Fibroblast of skin of abdomen (primary cell): ENCODE measurements at places on chromosomes 6 and 20.

DNA sequence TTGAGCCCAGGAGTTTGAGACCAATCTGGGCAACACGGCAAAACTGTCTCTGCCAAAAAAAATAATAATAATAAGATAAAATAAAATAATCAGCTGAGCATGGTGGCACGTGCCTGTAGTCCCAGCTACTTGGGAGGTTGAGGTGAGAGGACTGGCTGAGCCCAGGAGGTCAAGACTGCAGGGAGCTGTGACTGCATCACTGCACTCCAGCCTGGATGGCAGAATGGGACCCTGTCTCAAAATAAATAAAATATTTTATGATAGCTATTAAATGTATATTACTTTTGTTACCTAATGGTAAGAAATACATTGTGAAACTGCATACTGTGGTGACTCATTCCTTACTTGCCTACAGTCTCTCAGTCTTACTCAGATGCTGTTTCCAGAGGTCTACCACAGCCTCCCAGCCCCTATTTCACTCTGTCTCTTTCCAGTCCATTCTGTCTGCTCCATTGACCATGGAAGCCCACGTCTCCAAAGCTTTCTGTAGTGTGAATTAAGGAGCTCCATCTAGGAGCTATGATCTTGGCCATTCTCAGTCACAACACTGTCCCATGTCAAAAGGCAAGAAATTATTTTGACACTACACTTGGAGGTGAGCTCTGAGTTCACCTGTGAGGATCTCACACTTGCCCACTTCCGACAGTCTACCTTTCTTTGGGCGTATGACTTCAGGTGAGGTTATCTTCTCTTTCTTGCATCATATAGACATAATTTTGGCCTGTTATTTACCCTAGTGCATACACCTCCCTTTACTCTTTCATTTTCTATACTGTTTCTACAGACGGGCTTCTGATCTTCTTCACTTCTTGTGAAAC, 22.4 kb upstream of the SNX9 start:
- DNase-seq: peak; percentile 71

GRCh38 chr6:145051661-145052060, 683.7 kb downstream of the EPM2A start:
- DNase-seq: no peak

DNA sequence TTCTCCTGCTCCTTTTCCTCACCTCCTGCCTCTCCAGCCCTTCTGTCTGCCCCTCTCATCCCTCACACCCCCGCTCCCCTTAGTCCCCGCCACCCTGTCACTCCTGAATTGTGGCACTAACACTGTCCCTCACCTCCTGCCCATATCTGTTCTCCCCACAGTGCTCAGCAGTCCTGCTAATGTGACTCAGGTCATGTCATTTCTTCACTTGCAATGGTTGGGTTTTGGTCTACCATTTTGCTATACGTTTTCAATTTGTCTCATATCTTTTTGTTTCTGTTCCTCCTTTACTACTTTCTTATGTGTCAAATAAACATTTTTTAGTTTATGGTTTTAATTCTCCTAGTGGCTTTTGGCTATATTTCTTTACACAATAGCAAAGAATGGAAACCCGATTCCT, 1.3 kb upstream of the HLA-B start:
- DNase-seq: no peak

- no peak for DNase-seq
These were observed 10.6 kb upstream of the DLK2 start for GRCh38 chr6:43465948-43466347.

- DNase-seq: no peak
These were observed 57.2 kb downstream of the C6orf58 start for GRCh38 chr6:127634178-127634577.

DNA sequence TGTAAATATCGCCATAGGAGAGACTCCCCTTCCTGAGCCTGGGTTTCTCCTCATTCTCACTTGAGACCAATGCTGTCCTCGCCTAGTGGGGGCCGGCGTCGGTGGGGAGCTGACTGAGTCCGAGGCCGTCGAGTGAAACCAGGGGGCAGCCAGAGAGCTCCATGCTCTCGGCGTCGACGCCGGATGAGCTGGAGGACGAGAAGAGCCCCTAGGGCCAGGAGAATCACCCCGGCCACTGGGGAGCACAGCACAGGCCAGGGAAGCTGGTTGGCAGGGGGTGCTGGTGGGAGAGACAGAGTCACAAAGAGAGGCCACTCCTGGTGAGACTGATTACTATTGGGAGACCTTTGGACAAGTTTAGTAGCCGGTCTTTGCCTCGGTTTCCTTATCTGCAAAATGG, 6.4 kb upstream of the GPSM3 start:
- DNase-seq: no peak

DNA sequence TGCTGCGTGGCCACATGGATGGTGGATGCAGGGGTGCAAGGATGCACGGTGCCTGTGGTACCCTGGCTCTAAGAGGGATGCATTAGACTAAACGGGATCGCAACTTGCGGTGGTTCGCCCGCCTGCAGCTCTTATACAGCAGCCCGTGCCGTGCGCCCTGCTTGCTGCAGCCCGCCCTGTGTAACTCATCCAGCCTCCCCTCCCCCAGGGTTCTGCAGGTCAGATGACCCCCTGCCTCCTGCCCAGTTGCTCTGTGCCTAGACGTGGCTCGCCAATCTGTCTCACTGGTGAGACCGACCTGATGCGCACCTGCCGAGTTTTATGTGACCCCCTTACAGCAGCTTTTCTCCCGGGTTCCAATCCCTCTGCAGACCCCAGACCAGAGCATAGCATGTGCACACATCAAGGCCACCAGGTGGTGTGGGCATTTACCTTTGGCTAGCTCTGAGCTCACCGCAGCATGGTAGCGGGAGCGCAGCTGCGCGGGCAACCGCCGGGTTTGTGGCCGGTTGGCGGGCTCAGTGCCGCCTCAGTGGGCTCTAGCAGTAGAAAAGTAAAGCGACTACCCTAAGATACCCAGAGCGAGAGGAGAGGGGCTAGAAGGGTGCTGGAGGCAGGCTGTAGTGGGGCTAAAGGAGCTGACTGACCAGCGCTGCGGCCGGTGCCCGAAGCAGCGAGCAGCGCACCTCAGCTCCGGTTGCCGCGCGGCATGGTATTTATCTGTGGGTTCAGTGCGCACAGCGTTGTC, 693 bp upstream of the GNAS-AS1 start:
- DNase-seq: no peak

DNA sequence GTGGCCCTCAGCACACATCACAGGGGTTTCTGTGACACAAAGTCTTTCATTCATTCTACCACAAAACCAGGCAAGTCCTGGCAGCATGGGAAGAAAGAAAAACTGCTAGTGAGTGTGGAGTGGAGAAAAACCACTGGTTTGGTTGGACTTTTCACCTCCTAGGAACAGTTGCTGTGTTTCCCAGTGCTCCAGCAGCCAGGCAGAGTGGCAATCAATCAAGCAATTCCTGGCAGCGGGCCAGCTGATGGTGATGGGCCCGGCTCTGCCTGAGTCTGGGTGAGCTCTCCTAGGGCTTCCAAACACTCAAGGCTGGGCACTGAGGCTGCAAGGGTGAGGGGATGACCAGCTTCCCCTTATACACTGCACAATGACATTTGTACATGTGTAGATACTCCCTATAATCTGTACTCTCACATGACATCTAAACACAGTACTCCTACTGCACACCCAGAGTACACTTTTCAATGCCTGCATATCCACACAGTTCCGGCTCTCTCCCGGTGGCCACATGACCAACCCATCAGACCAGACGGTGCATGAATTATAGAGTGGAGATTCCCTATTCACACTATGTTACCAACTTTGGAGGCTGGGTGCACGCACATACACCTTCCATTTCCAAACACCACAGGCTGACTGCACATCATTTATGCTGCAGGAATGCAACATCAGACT, 156.6 kb downstream of the UNC5CL start:
- no peak for DNase-seq

DNA sequence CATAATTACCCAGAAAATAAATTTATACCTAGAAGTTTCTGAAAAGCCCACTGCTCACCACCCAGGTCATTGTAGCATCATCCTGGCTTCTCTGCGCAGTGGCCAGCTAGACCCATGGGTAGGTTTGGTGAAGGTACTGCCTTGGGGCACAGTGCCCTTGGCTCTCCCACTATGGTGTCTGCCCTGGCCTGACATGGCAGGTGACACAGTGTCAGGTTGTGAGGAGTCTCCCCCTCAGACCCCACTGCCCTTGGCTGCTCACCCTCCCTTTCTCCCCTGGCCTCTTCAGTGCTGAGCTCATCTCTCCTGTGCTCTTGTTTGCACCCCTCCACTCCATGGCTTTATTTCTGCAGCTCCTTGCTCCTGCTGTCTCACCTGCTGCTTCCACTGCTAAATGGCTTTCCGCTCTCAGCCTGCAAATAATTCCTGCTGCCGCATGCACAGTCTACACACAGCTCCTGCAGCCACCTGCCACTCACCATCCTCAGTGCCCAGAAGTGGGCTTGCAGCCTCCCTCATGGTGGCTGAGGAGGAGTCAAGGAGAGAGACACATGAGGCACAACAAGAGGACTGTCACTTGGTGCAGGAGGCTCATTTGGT, 313.4 kb upstream of the MOCS1 start:
- no peak for DNase-seq

DNA sequence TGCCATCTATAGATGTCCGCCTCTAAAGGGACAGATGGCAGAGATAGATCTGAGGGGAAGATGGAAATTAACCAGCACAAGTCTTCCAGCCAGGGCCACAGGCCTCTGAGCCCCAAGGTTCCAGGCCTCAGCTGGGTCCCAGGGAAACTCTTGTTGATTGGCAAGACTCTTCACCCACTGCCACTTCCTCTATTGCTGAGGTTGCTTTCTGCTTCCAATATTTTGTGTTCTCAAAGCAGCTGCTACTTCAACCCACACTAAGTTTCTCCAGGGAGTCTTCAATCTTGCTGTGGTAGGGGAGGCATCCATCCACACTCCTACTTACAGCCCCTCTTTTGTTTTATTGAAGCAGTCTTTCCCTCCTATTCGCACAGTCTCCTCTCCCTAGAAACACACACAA, 36.4 kb upstream of the SASH1 start:
- DNase-seq: no peak

DNA sequence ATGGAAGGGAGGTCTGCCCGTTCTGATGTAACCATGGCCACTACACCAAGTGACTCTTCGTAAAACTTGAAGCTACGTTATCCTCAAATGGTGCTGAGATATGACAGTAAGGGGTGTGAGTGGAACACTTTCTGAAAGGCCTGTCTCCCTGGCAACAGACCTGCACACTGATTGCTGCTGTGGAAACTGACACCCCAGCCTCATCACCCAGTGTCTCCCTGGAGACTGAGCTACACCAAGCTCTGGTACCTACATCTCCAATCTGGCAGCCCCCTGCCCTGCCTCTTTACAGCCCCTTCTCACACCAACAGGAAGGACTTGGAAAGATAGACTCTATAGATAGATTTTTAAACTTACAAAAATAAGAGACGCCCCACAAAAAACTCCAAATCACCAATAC, 13.2 kb downstream of the PI16 start:
- DNase-seq: no peak

DNA sequence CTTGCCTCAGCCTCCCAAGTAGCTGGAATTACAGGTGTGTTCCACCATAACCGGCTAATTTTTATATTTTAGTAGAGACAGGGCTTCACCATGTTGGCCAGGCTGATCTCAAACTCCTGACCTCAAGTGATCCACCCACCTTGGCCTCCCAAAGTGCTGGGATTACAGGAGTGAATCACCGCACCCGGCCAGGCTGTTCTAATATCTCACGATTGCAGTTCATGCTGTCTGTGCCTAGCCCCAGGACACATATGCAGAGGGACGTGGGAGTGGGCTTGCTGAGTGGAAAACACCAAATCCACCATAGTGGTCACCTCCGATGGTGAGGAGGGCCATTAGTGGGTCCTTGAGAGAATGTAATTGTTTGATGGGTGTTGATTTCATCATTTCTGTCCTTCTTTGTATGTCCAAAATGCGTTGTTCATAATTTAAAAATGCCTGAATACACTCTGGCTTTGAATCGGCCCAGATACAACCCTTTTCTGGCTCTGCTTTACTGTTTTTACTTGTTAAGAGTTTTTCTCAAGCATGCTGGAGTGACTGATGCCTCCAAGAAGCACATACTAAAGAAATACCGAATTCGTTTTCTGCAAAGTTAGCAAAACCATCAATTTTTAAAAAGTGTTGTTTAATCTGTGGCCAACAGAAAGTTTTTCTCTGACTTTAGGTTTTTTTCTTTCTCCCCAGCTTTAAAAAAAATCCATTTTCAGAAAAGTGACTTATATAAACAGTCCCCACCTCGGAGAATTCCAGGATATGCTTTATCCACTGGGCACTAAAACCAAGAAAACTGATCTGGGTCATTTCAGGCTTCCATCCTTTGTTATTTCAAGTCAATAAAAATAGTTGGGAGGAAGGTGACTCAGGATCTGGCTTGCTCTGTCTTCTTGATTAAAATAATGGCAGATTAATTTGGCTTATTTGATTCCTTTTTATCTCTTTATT, 18.8 kb upstream of the RALGAPA2 start:
- DNase-seq: no peak

DNA sequence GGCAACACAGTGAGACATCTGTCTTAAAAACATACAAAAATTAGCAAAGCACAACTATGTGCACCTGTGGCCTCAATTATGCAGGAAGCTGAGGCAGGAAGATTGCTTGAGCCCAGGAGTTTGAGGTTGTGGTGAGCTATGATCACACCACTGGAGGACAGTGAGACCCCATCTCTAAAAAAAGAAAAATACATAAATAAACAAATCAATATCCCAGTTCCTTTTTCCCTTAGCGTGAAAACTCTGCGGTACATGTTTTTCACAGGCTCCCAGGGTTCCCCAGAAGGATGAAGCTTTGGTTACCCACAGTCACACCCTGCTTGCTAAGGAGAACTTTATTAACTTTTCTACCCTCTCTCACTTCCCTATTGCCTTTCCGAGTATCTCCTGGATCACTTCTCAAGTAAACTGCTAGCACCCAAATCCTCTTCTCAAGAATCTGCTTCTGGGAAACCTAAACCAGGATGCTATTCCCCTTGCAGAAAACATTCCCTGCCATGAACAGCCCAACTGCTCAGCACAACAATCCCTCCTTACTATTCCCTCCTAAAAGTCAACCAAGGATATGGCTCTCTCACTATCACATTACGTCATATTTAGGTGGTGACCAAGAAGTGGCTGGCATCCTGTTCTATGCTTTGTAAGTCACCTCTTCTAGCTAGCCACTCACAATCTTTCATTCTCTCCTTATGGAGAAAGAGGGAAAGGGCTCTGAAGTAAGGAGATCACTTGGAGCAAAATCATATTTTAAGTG, 122.4 kb downstream of the IPCEF1 start:
- DNase-seq: no peak

DNA sequence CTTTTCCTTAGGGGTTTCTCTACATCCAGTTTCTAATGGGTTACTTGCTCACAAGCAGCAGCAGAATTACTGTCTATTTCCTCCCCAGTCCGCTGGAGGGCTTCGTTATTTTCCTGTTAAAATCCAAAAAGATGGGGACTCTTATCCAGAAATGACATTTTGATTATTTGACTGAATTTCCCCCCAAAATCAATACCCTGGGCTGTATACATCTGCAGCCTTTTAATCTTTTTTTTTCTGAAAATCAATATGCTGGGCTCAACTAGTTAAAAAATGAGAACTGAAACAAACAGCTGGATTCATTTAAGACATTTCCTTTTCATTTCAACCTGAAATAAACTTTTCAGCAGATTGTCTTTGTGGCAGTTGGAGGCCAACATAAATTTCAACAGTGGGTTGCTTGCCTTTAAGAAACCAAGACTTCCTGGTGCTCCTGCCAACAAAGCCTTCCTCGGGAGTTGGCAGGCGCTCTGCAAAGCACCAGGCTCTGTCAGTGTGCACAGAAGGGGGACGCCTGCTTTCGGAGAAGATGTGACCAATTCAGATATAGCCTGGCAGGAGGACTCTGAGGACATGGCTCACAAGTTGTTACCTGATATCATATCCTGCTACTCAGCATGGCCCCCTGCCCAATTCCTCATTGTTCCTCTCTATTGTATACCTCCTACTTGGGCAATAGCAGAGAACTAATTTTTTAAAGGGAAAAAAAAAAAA, 204.7 kb upstream of the ARG1 start:
- DNase-seq: peak; percentile 47
